Left lung (tissue), 14 donors: ENCODE measurements at places on chromosomes 6 and 20.

- DNase-seq = no peak
These were observed 699.0 kb downstream of the KHDRBS2 start for GRCh38 chr6:61586934-61587537.

DNA sequence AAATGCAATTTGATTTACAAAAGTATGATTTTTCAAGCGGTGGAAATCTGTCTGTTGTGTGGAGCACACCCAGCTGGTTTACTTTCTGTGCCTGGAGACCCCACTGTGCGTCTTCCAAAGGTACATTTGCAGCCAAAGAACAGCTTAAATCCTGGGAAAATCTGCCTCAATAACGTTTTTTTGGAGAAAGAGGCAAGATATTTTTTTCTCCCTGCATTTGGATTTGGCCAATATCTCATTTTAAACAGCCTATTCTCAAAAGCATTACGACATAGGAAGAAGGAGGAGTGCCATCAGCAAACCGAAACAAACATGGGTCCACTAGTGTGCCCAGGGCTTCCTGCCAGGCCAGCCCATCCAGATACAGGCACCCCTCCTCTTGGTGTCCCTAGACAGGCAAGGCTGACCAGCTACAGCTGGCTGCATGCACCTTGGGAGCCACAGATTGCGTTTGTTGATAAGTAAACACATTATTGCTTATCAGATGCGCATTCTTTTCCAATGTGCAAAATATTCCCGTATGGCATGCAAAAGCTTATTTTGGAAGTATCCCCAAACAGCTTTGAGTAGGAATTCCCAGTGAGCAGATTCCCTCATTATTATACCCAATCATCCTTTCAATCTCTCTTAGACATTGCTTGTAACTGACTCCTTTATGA is 184.5 kb upstream of the MARCKS start:
- peak; percentile 69 for DNase-seq

DNA sequence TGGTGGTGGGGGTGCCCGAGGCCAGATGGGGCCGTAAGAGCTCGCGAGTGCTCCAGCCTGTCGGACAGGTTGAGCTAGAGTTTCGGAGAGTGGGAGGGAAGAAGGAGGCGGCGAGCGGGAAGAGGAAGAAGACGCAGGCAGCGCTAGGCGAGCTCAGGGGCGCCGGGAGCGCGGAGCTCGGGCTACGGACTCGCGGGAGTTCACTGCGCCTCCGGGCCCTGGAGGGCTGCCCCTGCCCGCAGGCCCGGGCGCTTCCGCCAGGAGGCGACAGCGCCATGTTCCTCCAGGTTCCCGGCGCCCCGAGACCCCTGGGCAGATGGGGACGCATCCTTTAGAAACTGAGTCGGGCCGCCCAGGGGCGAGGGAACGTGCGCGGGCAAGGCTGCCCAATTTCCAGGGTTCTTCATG is 984 bp downstream of the TFAP2C start:
- DNase-seq = peak; percentile 87

DNA sequence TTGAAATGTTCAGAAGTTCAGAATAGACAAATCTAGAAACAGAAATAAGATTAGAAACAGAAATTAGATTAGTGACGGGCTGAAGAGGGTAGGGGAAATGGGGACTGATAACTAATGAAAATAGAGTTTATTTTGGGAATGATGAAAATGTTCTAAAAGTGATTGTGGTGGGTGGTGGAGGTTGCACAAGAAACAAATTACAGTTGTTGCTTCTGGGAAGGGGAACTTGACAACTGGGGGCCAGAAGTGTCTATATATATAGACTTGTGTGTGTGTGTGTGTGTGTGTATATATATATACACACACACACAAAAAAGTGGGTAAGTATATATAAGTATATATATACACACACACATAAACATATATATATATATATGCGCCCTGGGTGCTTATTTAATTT is 86.5 kb upstream of the RREB1 start:
- no peak for DNase-seq

DNA sequence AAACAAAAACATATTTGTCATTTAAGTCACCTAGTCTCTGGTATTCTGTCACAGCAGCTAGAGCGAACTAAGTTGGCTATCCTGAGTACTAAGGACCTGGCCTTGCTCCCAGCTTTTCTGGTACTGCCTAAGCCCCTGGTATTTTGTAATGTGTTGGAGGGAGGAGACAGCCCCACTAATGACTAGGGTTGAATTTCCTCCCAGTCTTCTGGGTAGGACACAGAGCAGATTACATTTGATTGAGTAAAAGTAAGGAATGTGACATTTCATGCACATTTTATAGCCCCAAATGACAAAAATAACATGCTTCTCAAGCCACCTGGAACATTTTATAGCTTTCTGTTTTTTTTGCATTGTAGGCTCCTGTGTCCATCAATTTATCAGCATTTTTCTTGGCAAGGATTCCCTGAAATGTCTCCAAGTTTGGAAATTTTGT is 47.9 kb upstream of the DDR1 start:
- DNase-seq = peak; percentile 78

DNA sequence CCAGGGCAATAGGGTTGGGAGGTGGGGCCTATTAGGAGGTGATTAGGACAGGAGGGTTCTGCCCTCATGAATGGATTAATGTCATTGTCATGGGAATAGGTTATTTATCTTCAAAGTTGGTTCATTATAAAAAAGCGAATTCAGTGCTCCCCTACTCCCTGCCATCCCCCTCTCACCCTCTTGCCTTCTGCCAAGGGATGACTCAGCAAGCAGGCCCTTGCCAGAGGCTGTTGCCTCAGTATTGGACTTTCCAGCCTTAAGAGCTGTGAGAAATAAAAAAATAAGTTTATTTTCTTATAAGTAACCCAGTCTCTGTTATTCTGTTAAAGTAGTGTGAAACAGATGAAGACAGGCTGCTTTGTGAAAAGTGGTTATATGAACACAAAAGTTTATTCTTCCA is 381.1 kb upstream of the ZFP64 start:
- no peak for DNase-seq

DNA sequence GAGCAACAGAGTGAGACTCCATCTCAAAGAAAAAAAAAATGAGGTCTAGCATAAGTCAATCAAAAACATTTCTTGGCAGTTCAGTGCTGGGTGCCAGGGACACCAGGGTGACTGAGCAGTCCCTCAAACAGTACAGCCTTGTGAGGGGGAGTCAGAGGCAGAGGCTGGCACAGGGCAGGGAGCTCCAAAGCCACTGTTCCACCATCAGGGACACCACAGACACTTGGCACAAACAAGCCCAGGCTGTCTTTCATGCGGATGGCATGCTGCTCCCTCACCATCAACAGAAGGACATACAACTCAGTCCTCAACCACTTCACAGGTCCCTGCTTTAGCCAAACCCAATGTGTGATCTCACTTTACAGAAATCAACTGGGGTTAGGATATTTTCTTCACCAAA is 36.0 kb upstream of the GRM4 start:
- DNase-seq = no peak

GRCh38 chr20:60056407-60057122 is 98.3 kb downstream of the CDH26 start:
- DNase-seq = no peak

DNA sequence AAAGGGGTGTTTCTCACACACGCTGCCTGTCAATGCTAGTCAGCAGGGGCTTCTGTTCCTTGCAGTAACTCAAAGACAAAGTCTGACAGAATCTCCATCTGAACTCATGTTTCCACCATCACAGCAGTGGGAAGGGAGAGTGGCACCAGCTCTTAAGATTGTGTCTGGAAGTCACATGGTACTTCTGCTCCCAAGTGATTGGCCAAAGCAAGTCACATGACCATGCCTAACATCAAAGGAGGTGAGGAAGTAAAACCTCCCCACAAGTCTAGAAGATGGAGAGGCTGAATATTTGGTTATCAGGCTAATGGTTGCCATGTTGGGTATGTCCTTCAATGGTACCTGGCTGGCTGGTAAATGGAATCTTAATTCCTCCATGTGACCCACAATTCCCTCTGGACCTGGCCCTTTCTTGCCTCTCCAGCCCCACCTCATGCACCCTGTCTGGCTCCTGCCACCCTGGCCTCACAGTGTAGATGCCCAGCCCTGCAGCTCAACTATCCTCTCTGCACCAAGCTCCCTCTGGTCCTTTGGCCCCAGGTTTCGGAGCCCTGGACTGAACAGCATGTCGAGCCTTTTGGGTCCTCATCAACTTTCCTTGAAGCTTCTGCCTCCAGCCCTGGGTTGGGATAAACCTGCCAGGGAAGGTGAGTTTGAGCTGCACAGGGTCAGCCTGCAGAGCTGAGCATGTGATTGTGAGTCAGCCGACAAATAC is 51.0 kb upstream of the PMEPA1 start:
- DNase-seq = no peak

DNA sequence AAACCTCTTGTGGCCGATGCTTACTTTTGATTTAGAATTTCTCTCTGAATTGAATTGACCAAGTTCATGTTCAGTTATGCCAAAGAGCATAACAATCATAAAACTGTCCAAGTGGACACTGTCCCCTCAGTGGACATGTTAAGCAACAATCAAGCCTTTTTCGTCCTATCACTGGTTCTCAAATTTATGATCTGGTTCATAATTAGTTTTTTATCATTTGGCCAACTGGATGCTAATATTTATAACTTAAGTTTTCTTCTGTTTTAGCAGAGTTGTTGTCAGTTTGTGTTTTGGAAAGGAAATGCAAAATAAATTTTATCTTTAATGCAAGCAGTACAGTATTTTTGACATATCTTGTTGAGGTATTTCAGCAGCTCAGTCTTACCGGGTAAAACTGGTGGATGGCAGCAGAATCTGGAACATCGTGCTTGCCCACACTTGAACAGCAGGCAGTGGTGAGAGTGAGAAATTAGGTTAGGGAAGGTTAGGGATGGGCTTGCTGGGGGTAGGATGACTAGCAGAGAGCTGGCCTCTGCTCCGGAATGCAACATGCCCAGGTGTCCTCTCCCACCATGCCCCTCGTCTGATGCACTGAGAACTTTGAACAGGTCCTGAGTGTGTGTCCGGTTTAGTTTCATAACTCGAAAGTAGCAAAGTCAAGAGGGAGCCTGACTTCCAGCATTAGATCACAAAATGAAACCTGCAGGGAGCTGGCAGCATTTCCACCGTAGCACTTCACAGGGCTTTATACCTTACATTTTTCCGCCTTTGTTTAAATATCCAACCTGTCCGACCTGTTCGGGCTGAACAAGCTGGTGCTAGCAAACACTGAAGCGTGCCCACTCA is 93.1 kb downstream of the RREB1 start:
- DNase-seq = peak; percentile 76
